Stimulated activated CD4-positive, alpha-beta T cell treated with anti-CD3 and anti-CD28 coated beads, Interleukin-2, amount 100 ng/mL, for 48 hours (primary cell): ENCODE measurements at places on chromosomes 5 and 9.
A peak's percentile ranks its signal among the peaks of the same experiment; 100 is the strongest.

GRCh38 chr9:29548436-29548835 lies 1975.2 kb upstream of the C9orf72 start:
- no peak for DNase-seq

DNA sequence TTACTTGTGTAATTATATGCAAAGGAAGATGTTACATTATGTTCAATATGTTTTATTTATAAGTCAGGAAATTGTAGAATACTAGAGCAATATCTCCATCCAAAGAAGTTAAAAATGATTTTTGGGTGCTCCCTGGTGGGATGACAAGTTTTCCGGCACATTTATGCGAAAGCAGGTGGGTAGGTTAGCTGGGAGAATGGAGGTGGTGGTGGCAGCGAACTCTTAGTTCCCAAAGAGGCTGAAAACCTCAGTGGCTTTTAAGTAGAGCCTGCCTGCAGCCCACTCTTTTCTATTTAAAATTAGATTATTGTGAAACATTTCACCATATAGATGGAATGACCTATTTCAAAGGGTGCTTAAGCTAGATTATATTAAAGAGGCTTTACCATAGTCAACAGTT lies 51.8 kb downstream of the ANKRD33B start:
- DNase-seq: no peak

GRCh38 chr5:170408877-170409660 lies 19.9 kb upstream of the KCNMB1 start:
- DNase-seq: no peak

GRCh38 chr5:54446379-54446732 lies 9.1 kb upstream of the HSPB3 start:
- DNase-seq: no peak

DNA sequence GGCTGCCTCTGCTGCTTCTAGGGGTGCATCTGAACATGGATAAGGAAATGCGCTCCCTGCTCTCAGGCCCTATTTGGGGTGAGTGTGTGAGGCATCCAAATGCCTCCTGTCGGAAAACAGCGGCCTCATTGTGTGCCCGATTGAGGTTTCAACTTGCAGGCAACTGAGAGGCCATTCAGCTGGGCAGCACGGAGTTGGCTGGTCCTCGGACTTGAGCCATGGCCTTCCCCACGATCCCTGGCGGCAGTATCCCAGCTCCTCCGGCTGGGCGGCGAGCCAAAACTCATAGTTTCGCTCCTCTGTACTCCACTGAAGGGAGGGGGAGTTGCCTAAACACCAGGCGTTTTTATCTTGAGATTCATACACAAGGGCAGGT lies 597.3 kb upstream of the SGCD start:
- DNase-seq: no peak

GRCh38 chr9:11872471-11872870 lies 820.7 kb upstream of the TYRP1 start:
- no peak for DNase-seq

DNA sequence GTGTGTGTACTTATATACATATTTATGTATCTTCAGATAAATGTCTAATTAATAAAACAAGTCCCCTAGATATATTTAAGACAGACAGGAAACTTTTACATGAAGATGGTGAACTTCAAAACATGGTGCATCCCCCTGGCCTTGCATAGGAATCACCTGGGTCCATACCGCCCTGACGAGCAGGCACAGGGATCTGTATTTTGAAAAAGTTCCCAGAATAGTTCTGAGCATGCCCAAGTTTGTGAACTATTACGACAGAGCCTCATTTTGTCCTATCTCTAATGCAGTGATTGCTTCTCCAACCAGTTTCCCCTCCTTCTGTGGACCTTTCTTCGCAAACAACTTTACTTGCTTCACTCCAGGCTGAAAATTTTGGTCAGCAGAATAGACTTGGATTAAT lies 98.1 kb downstream of the APBA1 start:
- no peak for DNase-seq

- DNase-seq: peak; percentile 89
Observed at GRCh38 chr9:131349881-131350563, 43.9 kb upstream of the PRRC2B start.

- no peak for DNase-seq
Observed at GRCh38 chr5:148834689-148835088, 8.3 kb downstream of the ADRB2 start.
